Panc1 (cell line): ENCODE measurements at places on chromosomes 2 and 18.

DNA sequence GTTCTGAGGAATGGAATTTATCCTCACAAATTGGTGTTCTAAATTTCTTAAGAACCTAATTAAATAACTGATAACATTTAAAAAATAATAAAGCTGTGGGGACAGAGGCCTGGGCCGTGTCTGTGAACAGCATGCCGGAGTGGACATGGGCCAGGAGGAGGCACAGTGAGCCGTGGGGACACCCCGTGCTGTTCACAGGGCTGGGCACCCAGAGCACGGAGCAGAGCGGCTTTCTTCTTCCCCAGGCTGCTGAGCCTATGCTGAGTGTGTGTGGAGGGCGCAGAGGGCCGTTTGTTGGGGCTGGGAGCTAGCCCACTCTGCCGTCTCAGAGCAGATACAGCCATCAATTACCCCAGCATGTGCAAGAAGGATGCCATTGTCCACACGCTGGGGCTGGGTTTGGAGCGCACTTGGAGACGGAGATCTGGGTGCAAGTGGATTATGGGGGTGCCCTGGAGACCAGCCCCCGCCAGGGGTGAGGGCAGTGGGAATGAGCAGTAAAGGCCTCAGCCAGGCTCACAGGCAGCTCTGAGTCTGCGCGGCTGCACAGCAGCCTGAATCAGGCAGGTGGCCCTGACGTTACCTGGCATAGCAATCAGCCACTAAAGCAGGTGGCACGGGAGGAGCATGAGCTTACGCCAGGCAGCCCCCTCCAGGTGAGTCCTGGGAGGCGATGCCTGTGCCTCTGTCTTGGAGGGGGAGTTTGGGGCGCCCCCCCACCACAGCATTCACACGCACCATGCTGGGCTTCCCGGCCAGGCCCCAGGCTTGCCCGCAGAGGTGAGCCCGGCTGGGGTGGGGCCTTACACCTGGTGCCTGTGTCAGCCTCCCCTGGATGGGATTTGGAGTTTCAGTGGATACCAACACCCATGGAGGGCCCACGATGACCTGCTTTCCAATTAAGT lies 52.1 kb upstream of the SLC66A3 start:
- DNase-seq, result no peak

GRCh38 chr18:2883076-2883735 lies 36.4 kb downstream of the EMILIN2 start:
- DNase-seq, result no peak

DNA sequence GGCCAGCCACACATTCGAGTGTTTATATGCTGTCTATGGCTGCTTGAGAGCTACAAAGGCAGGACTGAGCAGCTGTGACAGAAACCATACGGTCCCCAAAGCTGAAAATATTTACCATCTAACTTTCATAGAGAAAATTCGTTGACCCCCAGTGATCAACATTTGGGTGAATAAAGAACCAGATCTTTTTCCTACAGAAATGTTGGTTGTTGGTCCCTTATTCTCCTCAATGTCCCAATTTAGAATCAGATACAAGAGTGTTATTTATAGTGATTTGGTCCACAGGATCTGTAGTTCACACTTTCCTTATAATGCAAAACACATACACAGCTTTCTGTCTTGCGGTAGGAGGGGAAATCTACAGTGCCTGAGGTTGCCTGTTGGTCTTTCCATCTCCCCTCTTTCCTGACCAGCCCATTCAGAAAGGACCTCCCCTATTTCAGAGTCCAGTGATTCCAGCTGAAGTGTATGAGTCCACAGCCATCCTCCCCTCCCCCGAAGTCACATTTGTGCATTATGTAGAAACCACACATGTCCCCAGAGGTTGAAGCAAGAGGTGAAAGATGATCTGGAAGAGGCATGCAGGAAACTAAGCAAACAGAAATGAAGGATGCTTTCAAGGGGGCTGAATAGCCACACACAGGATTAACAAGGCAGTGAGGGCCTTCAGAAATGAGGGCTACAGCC lies 61.9 kb downstream of the SPRED2 start:
- no peak for DNase-seq

DNA sequence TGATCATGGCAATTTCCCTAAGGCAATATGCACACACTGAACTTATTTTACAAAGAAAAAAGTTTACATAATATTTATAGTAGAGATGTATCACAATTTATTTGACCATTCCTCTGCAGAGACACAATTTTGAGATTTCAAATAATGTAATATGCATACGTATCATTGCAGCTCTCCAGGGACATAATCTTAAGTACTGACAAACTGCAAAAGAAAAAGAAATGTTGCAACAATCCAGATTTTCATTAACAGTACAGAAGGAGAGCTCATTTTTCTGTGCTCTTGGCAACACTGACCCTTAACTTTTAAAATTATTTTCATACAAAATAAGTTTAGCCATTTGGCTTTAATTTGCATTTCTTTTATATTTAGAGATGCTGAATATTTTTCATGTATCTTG lies 710.2 kb upstream of the SLC39A10 start:
- no peak for DNase-seq

DNA sequence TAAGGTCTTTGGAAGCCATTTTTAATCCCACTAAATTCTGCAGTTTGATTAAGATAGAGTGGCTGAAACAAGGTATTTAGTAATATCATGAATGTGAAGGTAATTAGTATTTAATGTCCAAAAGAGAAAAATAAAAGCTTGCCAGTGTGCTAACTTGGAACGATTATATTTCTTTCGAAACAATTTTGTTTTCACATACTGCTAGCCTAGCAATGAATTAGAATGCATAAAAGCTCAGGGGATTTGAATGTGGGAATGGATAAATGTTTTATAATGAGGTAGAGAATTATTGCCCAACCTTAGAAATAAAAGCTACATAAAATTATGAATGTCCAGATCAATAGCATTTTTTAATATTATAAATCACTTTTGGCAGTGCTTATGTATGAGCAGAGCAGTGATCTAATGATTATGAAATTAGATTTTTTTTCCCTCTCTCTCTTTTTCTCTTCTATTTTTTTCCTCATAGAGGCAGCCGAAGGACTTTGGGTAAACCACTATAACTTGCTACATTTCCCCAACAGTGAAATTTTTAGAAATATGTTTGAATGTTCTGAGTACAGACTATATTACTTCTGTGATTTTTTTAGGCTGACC lies 75.5 kb downstream of the PLCL1 start:
- no peak for DNase-seq

GRCh38 chr2:240162531-240162930 lies 22.1 kb upstream of the OTOS start:
- no peak for DNase-seq

GRCh38 chr2:235939471-235939870 lies 228.7 kb downstream of the GBX2 start:
- DNase-seq, result no peak

GRCh38 chr2:121502781-121503180 lies 27.9 kb upstream of the RNU4ATAC start:
- DNase-seq, result no peak

- DNase-seq, result no peak
Observed at GRCh38 chr2:217845301-217845700, 157.5 kb downstream of the TNS1 start.

- DNase-seq, result no peak
Observed at GRCh38 chr2:174324530-174324929, 10.2 kb upstream of the SP9 start.

- no peak for DNase-seq
Observed at GRCh38 chr2:60676706-60677330, 79.2 kb upstream of the PAPOLG start.

- DNase-seq, result no peak
Observed at GRCh38 chr2:70181363-70181956, 9.4 kb downstream of the C2orf42 start.

DNA sequence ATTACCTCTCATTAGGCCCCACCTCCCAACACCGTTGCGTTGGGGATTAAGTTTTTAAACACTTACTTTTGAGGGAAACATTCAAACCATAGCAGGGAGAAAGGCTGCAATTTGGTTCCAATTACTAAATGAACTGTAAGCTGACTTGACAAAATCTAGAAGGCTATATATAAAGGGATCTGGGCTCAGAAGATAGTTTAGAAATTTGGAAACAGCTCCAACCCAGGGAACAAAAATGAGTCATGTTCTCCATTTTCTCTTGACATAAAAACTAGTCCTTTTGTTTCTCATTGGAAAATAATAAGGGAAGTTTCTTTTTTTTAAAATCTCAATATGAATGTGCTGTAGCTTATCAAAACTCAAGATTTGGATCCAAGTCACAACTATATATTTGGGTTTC lies 17.5 kb downstream of the MOGAT1 start:
- DNase-seq, result no peak

DNA sequence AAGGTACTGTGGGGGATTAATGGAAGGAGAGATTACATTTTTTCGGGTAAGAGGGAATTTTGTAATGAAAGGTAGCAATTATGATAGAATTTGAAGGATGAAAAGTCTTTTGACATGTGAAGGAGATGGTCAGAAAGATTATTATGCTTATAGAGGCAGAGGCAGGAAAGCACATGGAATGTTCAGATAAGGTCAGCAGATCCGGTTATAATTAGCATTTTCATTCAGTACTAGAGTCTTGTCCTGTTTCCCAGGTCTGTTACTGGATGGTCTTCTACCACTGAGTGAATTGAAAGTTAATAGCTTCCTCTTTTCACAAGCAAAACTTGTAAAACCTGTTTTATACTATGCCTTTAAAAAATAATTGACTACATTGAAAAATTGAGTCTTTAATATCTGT lies 116.9 kb downstream of the PHLPP1 start:
- no peak for DNase-seq
